Osteoblast (primary cell): ENCODE measurements at places on chromosomes 11 and 22. TPM values are rescaled to one million over a fixed set of nuclear protein-coding genes. Genes with fewer than 3 reads are reported as not detected.

DNA sequence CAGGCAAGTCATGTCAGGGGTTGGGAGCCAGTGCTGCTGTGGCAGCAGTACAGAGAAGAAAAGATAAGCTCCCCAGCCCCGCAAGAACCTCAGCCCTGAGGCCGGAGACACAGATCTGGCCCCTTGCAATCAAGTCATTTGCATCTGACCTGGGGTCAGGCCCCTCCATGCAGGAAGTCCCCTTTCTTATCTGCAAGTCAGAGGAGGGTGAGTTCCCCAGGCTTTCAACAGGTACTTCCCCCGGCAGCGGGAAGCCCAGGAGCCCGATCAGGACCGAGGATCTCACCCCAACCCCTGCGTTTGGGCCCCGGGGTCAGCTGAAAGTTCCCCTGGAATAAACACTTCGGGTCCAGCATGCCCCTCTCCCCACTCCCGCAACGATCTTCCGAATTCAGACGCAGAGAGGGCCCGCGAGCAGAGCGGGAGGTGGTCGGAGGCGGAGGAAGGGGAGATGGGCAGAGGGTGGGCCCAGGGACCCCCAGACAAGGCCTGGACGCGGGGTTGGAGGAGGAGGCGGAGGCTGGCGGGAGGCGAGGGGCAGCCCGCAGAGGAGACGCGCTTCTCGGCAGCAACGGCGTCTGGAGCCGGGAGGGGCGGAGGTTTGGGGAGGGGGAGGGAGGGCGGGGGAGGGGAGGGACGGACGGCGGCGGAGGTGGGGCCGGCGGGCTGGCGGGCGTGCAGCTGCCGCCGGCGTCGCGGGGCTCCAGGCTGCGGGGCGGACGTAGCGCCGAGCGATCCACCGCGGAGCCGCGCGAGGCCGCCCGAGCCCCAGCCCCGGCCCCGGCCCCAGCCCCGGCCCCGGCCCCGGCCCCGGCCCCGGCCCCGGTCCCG is at the start of gene TSPAN18:
Gene TSPAN18, plus strand, starts transcription at position 680 of the 831 bp plus-strand sequence. CDS start 179,455 bp downstream, outside the sequence.
- H3K4me3 ChIP-seq, result peak within 1 kb of the TSS; percentile 71
- H3K36me3 ChIP-seq, result no peaks in the 10 kb centered on the region
- H3K27ac ChIP-seq, result no peak within 1 kb of the TSS
- DNase-seq, result peak; percentile 89
- peaks cover 62% of the 10 kb centered on the region for H3K27me3 ChIP-seq

GRCh38 chr11:68177877-68178276 is 35.2 kb downstream of the KMT5B start:
- H3K36me3 ChIP-seq, result peaks cover 45% of the 10 kb centered on the region
- no peaks in the 10 kb centered on the region for H3K27me3 ChIP-seq
- no peak overlapping the region for H3K27ac ChIP-seq
- no peak for DNase-seq
- H3K4me1 ChIP-seq, result no peaks in the 10 kb centered on the region
- H3K4me3 ChIP-seq, result no peak overlapping the region

The STX3 gene
- total RNA-seq, result 51.4 and 53.6 TPM in 2 replicates

The KRTAP5-8 gene
- 0.36 TPM in 1 of 2 replicates, not detected in the other for total RNA-seq

DNA sequence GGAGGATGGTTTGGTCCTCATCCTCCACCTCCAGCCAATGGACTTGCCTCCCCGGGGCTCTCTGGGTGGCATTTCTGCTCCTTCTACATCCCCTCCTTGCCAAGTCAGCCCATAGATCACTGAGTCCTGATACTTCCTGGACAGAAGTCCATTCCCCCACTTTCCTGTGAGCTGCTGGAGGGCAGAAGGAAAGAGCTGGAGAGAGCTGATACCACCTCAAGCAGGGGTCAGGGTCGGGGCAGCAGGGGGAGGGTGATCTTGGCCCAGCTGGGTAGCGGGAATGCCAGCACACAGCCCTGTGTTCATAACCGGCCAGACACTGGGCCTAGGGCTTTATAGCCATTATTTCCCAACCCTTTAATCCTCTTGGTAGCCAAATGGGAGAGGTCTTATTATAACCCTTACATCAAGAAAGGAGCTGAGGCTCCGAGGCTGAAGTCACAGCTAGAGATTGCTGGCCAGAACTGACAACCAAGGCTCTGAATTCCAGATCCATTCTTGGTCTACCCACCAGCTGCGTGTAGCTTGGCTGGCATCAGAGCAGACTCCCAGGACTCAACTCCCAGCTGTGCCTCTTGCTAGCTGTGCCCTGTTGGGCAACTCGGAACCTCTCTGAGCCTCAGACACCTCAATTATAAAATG is 39.9 kb downstream of the CD6 start:
- peak; percentile 86 for DNase-seq
- H3K36me3 ChIP-seq, result no peaks in the 10 kb centered on the region
- no peak overlapping the region for H3K27ac ChIP-seq
- H3K4me3 ChIP-seq, result no peak overlapping the region

GRCh38 chr11:96309016-96309642 is 33.9 kb downstream of the MAML2 start:
- H3K27me3 ChIP-seq, result no peaks in the 10 kb centered on the region
- no peak for DNase-seq
- H3K4me3 ChIP-seq, result peak overlapping the region; percentile 5

- no peaks in the 10 kb centered on the region for H3K36me3 ChIP-seq
- H3K27ac ChIP-seq, result no peak overlapping the region
- H3K27me3 ChIP-seq, result no peaks in the 10 kb centered on the region
- no peak overlapping the region for H3K4me3 ChIP-seq
Measured at GRCh38 chr11:66880496-66881450, 23.9 kb downstream of the LRFN4 start.

GRCh38 chr11:13535819-13536218 is 40.0 kb upstream of the PTH start:
- H3K4me3 ChIP-seq, result no peak overlapping the region
- no peak overlapping the region for H3K27ac ChIP-seq
- no peaks in the 10 kb centered on the region for H3K36me3 ChIP-seq
- DNase-seq, result no peak

The ELMOD1 gene
- total RNA-seq, result under 0.01 TPM in 2 replicates
